ENCODE measurements at places on chromosomes 13 and 19. TPM values are rescaled to one million over a fixed set of nuclear protein-coding genes. Genes with fewer than 3 reads are reported as not detected.

ANKRD27 gene
- polyA plus RNA-seq, result 14.1 TPM

PLA2G4C gene
- 46.0 TPM for polyA plus RNA-seq

- no peak for DNase-seq
These were observed 156.5 kb downstream of the KCTD12 start for GRCh38 chr13:76729691-76730090.

- DNase-seq, result peak; percentile 74
These were observed 5.3 kb upstream of the GPR4 start for GRCh38 chr19:45607071-45608029.

GRCh38 chr13:50887151-50887550, 22.4 kb upstream of the RNASEH2B start:
- DNase-seq, result no peak

GRCh38 chr13:37067874-37068273, 8.4 kb upstream of the SUPT20H start:
- no peak for DNase-seq

All from muscle of arm (tissue), 14 donors.